ENCODE measurements at places on chromosomes 1 and 21.
A peak's percentile ranks its signal among the peaks of the same experiment; 100 is the strongest.

- no peak for DNase-seq
Observed at GRCh38 chr1:214823311-214824117, 220.5 kb downstream of the CENPF start.

DNA sequence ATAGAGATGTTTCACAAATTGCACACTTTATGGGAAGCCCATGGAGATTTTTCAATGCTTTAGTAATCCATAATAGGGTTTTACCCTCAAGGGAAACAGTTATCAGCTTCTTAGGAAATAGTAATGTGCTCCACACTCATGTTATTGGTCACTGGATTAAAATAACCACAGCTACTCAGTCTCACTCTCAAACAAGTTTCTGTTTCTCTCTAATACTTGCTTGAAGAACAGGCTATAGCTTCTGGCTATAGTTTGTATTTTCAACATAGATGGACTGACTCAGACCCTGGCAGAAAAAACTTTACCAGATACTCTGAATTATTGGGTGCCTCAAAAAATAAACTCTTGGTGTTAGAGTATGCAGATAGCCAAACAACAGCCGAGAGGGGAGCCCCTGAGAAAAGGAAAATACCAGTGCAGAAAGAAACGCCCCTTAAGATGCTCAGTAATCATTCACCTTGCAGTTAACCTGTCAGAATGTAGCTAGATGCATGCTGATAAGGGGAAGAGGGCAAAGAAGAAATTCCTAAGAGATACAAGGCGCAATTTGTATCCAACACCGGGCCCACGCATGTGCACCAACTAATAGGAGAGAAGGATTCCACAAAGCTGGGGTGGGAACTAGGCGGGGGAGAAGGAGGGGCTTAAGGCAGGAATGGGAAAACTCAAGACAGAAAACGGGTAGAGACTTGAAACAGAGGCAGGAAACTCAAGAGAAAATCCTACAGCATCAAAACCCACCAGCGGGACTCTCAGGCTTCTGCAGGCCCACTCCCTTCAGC is 30.4 kb upstream of the PDE4B start:
- DNase-seq, result no peak

GRCh38 chr1:49523764-49524163 is 500.0 kb downstream of the AGBL4 start:
- DNase-seq, result no peak

GRCh38 chr1:88961081-88961480 is 31.3 kb downstream of the KYAT3 start:
- no peak for DNase-seq

- no peak for DNase-seq
Observed at GRCh38 chr1:3054474-3054873, 14.5 kb upstream of the PRDM16 start.

GRCh38 chr1:78060857-78061563 is 15.2 kb downstream of the GIPC2 start:
- DNase-seq, result no peak

DNA sequence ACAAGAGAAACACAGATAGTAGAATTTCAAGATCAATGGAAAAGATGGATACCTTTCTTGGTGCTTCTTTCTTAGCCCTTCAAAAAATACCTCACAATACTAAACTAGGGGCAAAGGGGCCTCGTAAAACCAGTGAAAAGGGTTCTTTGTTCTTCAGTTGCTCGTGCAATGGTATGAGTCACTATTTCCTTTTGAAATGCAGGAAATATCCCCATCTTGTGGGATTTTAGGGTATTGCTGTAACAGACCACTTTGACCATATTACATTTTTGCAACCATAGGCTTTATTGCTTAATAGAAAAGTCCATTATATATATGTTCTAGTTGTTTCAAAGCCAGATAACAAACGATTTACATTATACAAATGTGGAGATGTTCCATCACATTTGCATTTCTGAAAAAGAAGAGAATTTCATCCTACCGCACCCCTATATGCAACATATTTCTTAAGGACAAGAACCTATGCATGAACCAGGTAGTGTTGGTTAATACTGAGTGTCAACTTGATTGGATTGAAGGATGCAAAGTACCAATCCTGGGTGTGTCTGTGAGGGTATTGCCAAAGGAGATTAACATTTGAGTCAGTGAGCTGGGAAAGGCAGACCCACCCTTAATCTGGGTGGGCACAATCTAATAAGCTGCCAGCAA is 88.6 kb upstream of the PKN2 start:
- peak; percentile 42 for DNase-seq

- no peak for DNase-seq
Observed at GRCh38 chr1:84267476-84267875, 34.0 kb upstream of the SAMD13 start.

DNA sequence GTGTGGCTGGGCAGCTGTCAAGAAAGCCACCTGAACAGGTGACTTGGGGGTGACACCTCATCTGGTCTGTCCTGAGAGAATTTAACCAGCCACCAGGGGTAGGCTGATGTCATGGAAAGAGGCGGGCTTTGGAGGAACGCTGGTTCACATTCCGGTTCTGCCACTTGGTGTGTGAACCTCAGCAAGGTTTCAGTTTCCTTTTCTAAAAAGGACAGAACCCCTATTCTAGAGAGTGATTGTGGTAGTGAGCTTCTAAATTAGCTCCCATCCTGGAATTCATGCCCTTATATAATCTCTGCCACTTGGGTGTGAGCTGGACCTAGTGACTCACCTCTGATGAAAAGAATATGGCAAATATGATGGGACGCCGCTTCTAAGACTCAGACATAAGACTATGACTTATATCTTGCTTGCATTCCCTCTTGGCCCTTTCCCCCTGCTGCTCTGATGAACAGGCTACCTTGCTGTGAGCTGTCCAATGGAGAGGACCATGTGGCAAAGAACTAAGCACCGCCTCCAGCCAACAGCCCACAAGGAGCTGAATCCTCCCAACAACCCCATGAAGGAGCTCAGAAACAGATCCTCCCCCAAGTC is 332.1 kb downstream of the RRAGC start:
- peak; percentile 51 for DNase-seq

- DNase-seq, result peak; percentile 67
Observed at GRCh38 chr21:28516991-28517592, 475.6 kb downstream of the LTN1 start.
